ENCODE measurements at places on chromosomes 3 and 15. TPM values are rescaled to one million over a fixed set of nuclear protein-coding genes. Genes with fewer than 3 reads are reported as not detected.

- DNase-seq: peak; percentile 44
Observed at GRCh38 chr15:83207009-83207659, 489 bp downstream of the HDGFL3 start.

Gene UROC1
- not detected for total RNA-seq

DNA sequence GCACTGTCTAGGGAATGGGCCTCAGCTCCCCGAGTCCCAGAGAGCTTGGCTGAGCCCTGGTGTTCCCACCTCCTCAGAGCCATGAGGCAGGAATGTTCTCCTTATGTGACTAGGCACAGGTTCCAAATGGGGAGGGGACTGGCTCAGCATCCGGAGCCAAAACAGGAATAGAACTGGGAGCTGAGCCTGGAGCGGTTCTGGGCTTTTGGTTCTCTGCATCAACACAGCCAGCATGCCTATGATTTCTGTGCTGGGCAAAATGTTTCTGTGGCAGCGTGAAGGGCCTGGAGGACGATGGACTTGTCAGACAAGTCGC, at the start of gene FAM131A:
Gene FAM131A (plus strand): TSS at position 202 of the 316 bp plus-strand sequence. CDS start 31 bp downstream, at position 233.
- DNase-seq: peak; percentile 83

DNA sequence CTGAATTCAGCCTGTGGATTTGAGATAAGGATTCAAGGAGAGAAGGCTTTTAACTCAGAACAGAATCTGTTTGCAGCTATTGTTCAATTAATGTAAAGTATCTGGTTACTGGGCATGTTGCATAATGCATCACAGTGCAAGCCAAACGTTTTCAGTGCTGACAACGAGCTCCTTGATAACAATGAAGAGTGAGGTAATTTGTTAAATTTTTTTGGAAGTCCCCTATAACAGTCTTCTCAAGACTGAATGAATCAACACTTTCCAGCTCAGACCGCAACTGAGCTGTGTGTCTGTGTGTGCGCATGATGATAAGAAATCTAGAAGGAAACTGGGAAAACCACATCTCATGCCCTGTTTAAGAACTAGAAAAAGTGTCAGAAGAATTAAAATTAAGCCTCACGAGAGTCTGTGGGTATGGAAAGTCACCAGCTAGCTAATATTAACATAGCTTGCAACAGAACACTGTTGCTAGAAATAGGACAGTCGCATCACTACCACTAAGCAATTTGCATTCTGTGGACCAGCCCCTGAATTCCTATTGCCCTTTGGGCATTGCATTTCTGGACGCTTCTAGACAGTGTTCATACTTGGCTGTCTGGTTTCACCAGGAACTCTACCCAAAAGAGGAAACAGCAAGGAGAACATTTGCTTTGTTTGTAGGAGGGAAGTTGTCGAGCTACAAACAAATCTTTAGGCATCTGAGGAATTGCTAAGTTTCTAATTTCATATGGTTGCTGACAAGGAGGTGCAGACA, 43.7 kb upstream of the ATP2C1 start:
- DNase-seq: peak; percentile 37

GRCh38 chr3:114896978-114897377, 250.1 kb downstream of the ZBTB20 start:
- DNase-seq: no peak

DNA sequence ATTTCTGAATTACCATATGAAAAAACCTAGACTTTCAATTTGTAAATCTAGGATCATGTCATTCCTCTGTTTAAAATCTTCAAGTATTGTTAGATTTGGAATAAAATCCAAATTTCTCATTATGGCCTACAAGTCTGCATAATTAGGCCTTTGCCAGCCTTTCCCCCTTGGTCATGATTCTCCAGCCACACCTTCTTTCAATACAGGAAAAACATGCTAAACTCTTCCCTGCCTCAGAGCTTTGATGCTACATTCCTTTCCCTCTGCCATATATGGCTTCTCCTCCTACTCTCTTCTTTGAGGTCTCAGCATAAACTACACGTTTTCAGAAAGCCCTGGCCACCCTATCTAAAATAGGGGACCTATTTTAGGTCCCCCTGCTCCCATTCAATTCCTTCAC, 48.5 kb downstream of the TM6SF1 start:
- DNase-seq: no peak

Gene FGF12
- total RNA-seq: 334 TPM
